Umbilical cord (tissue), 2 donors: ENCODE measurements at places on chromosomes 13 and 19. TPM values are rescaled to one million over a fixed set of nuclear protein-coding genes. Genes with fewer than 3 reads are reported as not detected.

MTUS2 gene
- total RNA-seq, result 7.5 TPM

SIGLEC7 gene
- 3.1 TPM for total RNA-seq

GRCh38 chr19:57231686-57232085 lies 863 bp downstream of the AURKC start:
- no peak for DNase-seq

DNA sequence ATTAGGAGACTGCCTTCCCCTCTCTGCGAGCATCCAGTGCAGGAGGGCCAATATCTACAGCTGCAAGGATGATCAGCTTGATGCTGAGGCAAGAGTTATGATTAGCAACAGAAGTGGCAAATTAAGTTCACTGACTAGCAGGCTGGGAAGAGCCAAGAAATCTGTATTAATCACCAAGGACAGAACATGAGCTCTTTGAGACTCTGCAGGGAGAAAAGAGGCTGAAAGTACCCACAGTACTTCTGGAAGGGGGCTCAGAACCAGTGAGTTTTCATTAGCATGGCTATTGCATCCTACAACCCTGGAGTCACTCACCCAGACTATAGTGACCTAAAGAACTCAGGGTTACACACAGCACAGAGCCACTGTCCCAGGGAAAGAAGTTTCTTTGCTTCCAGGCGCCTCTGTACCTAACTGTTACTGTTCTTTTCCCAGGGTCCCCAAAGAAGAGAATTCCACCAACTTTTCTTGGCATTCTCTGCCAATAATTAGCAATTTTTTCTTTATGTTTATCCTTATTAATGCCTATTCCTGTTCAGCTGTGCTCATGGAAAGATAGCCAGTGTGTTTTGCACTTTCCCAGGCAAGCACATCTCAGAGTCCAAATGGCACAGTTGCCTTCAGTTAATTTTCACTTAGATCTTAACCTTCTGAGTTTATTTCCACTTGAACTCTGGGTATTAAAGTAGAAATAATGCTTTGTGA lies 25.8 kb upstream of the MEDAG start:
- no peak for DNase-seq

DNA sequence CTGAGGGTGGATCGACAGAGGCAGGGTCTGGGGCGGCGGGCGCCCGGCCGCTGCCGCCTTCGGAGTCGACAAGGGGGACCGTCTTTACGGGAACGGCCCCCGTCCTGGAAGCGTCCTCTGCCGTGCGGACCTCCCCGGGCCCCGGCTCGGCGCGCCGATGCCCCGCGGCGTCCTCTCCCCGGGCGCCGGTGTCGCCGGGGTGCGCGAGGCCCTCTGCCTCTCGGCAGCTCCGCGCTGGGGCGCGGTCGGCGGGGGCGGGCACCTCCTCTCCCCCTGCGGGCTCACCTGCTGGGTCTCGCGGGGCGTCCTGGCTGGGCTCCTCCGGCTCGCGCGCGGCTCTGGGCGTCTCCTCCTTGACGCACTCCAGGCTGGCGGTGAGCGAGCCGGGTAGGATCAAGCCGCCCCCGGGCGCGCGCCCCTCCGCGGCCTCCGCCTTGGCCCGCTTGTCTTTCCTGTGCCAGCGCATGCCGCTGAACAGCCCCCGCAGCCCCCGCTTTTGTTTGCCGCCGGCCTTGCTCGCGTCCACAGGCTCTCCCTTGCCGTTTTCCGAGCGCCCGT lies 1.5 kb downstream of the AMER2 start:
- DNase-seq, result peak; percentile 14

DNA sequence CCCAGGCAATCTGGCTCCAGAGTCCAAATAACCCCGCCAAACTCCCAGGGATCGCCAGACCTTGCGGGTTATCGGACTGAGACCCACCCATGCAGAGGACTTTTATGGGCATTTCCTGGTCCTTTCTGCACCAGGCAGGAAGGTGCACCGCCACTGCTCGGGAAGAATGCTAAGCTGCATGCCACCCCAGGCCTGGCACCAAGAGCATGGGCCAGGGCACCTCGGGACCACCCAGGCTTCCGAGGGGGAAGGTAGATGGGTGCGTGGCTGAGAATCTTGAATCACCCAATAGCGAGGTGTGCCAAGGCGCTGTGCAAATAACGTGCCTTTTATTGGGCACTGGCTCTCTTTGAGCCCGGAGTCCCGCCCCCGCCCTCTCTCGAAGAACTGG lies 422 bp upstream of the ZNF575 start:
- DNase-seq, result no peak

ZNF772 gene
- 13.7 TPM for total RNA-seq

FCHO1 gene
- total RNA-seq, result 16.1 TPM

- no peak for DNase-seq
Observed at GRCh38 chr19:39637891-39638290, 17.8 kb upstream of the LGALS16 start.

TMC4 gene
- total RNA-seq, result 2.6 TPM

TLE6 gene
- total RNA-seq, result 7.5 TPM

IGFL1 gene
- total RNA-seq, result not detected

DNA sequence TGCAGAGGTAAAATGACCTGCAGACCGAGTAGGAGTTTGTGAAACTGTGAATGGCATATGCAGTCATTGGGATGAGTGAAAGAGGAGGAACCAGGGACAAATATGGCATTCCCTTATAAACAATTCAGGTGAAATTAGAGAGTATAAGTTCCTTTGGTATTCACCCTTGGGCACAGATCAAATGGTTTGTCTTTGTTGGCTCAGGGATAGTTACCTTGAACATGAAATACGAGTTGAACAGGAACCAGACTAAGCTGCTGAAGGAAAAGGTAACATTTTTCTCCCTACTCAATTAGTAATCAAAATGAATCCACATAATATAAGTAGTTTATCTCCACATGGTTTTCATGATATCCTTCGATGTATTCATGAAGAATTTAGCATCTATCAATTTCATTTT lies 50.5 kb downstream of the SLITRK1 start:
- no peak for DNase-seq

DNA sequence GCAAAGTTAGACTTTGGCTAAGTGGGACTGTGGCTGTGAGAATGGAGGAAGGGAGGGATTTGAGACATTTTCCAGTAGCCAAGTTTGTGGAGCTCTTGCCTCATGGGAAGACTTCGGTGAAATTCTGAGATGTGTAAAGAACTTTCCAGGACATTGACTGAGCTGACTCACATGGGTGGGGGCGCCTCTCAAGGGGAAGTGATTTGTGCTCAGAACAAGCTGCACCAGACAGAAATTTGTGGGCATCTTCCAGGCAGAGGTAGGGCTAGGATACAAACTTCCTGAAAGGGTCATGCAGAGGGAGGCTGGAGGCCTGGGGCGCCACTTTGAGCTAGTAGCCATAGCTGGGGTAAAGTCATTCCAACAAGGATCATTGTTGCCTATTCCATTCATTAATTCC lies 9.8 kb upstream of the SIGLEC10 start:
- DNase-seq, result no peak

DNA sequence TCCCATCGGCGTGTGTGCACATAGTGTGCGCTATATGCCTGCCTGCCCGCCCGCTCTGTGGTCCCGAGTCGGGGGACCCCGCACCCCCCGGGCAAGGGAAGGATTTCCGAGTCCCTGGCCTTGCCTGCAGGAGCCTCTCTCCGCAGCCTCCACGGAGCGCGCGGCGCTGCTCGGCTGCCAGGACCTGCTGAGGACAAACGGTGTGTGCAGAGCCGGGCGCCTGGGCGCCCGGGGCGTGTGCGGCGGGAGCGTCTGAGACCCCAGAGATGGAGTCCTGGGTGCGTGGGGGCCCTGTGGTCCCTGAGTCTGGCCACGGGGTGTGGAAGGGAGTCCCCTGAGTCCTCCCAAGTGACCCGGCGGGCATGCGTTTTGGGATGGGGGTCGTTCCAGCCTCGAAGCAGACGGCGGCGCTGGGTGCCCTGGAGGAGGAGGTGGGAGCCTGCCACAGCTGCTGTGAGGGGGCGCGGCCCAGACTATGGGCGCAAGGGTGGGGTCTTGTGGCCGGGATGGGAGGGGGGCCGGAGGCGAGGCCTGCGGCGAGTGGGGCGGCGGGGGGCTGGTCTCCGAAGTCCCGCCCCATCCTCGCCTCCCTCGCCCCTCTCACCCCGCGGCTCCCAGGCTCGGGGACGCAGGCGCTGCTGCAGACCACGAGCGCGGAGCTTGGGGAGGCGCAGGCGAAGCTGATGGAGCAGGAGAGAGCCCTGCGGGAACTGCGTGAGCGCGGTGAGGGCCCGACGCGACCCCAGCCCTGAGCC lies 25.3 kb downstream of the CLEC4M start:
- DNase-seq, result no peak

DNA sequence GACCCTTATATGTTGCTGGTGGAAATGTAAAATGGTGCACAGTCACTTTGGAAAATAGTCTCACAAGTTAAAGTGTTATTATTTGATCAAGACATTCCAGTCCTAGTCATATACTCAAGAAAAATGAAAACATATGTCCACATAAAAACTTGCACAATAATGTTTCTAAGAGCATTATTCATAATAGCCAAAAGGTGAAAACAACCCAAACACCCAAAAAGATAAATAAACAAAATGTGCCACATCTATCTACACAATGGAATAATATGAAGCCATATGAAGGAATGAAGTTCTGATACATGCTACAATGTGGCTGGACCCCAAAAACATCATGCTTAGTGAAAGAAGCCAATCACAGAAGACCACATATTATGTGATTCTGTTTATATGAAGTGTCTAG lies 14.4 kb upstream of the AKAP8 start:
- no peak for DNase-seq

- no peak for DNase-seq
Observed at GRCh38 chr19:656751-657559, 6.1 kb downstream of the RNF126 start.

RFPL4AL1 gene
- 20.2 TPM for total RNA-seq

- DNase-seq, result no peak
Observed at GRCh38 chr13:110616103-110617101, 1.1 kb downstream of the NAXD start.

DNA sequence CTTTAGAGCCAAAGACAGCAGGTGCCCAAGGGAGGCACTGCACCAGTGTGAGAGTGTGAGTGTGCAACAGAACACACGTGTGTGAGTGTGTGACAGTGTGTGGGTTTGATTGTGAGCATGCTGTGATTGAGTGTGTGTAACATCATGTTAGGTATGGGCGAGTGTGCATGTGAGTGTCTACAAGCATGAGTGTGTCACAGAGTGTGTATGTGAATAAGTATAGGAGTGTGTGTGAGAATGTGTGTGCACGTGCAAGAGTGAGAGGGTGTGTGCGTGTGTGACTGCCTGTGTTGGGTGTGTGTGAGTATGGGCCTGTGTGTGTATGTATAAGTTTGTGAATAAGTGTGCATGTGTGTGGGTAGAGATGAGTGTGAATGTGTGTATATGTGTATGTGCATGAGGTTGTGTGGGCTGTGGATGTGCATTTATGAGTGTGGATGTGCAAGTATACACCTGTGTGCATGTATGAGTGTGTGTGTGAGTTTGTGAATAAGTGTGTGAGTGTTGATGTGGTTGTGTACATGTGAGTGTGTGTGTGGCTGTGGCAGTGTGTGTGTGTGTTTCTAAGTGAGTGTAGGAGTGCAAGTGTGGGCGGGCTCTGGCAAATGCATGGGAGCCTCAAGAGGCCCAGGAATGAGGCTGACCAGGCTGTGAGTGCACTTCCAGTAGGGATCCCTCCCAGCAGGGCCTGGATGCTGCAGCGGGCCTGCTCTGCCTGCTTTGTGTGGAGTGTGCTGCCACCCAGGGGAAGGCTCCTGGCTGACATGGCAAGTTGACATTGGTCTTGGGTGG lies 198.4 kb downstream of the COL4A1 start:
- DNase-seq, result peak; percentile 90

DNA sequence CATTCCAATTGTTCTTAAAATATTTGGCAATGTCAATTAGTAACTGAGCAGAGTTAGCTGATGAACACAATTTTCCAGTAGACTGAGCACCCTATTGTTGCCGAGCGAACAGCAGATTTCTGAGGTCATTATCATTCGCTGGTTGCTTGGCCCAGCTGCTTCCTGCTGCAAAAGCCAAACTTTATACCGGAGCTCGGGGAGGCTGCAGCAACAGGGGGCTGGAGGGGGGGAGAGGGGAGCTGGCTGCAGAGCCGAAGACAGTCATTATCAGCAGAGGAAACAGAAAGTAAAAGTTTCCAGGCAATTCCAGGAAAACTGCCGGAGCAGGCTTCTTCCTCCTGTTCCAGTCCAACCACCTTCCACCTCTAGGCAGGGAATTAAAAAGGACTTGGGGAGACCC lies 77.9 kb downstream of the ZNF536 start:
- peak; percentile 70 for DNase-seq

- DNase-seq, result peak; percentile 13
Observed at GRCh38 chr13:84118839-84119409, 236.7 kb upstream of the SLITRK1 start.

GRCh38 chr13:58376775-58377174 lies 745.2 kb downstream of the PCDH17 start:
- no peak for DNase-seq

CNN1 gene
- total RNA-seq, result 1,035 TPM

- DNase-seq, result no peak
Observed at GRCh38 chr19:37929355-37929923, 22.4 kb downstream of the SIPA1L3 start.

DNA sequence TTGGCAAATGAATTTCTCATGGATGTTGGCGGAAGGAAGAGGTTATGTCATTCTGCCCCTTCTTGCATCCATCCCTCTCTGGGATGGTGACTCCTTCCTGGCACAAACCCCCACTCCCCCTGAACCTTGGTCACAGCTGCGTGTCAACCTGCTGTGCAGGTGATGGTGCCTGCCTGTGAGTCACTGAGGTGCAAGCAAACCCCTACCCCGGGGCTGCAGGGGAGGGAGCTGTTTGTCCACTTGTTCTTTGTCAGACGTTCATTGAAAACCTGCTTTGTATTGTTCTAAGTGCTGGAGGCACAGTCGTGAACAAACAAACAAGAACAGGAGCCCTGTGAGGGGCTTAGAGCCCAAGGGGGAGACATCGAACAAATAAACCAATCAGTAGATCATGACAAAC lies 2.0 kb upstream of the GAPDHS start:
- DNase-seq, result no peak

ZNF547 gene
- total RNA-seq, result 5.3 TPM

LGALS4 gene
- total RNA-seq, result not detected

GRCh38 chr13:103195762-103196161 lies 129.5 kb upstream of the SLC10A2 start:
- no peak for DNase-seq

GRCh38 chr13:112179995-112180394 lies 113.0 kb downstream of the SOX1 start:
- no peak for DNase-seq

- peak; percentile 85 for DNase-seq
Observed at GRCh38 chr19:49727217-49728030, 35.7 kb downstream of the TSKS start.

- DNase-seq, result no peak
Observed at GRCh38 chr13:18952225-18953016, 229.2 kb downstream of the TUBA3C start.

PLPP2 gene
- total RNA-seq, result 0.72 TPM
